Stimulated activated CD8-positive, alpha-beta memory T cell treated with anti-CD3 and anti-CD28 coated beads, Interleukin-4, amount 100 ng/mL, for 24 hours (primary cell): ENCODE measurements at places on chromosomes 3 and 15.

GRCh38 chr3:78912687-78913086 lies 855.1 kb downstream of the ROBO1 start:
- DNase-seq = no peak

GRCh38 chr3:110519071-110519470 lies 552.5 kb upstream of the NECTIN3 start:
- no peak for DNase-seq

DNA sequence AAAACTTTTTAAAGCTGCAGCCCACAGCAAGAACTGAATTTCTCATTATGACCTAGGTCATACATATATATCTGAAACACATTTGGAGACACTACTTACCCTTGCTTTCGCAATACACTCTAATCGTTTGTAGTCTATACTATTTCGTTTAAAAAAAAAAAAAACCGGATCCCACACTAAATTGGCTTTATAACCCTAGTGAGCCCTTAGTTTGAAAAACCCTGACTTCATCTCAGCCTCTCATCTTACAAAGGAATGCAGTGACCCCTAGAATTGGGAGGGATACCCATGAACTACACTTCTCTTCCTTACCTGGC lies 4.2 kb downstream of the RARRES1 start:
- DNase-seq = no peak

GRCh38 chr3:15279671-15280402 lies 52.5 kb downstream of the SH3BP5 start:
- DNase-seq = no peak

- DNase-seq = no peak
Measured at GRCh38 chr3:138432576-138433240, 1.7 kb upstream of the ESYT3 start.

DNA sequence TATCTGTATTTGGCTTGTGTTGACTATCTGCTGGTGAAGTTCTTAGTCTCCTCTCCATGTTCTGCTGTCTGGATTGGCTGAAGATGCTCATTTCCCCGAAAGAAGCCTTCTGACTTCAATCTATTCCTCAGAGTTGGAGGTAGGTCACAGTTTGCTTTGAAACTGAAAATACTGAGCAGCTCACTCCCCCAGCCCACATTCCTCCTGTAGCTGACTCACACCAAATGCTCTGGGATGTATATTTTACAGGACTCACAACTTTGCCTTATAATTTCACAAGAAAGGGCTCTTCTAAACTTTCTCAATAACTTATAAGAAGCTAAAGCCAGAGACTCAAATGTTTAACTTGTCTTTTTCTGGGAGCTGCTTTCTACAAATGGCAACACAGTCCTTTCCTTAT lies 36.3 kb upstream of the SNX4 start:
- no peak for DNase-seq

DNA sequence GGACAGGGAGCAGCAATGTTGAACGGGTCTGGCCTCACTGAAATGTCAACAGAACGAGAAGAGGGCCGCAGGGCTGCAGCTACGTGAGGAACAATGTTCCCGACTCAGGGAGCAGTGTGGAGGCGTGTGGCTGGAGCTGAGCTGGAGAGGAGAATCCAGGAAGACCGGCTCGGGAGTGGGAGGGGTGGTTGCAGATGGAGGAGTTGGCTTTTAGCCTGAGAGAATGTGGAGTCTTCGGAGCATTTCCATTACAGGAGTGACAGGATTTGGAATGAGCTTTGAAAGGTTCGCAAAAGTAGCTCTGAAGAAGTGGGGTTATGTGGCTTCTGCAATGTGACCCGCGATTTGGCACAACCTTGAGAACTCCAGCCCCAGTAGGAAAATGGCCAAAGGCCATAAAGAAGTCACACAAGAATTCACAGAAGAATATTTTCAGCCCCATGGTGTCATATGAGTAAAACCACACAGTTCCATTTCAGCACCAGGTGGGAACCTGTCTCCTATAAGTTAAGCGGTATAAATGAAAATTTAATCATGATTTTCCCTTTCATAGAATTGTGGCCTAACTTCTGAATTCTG lies 78.8 kb upstream of the NSMCE3 start:
- DNase-seq = no peak

DNA sequence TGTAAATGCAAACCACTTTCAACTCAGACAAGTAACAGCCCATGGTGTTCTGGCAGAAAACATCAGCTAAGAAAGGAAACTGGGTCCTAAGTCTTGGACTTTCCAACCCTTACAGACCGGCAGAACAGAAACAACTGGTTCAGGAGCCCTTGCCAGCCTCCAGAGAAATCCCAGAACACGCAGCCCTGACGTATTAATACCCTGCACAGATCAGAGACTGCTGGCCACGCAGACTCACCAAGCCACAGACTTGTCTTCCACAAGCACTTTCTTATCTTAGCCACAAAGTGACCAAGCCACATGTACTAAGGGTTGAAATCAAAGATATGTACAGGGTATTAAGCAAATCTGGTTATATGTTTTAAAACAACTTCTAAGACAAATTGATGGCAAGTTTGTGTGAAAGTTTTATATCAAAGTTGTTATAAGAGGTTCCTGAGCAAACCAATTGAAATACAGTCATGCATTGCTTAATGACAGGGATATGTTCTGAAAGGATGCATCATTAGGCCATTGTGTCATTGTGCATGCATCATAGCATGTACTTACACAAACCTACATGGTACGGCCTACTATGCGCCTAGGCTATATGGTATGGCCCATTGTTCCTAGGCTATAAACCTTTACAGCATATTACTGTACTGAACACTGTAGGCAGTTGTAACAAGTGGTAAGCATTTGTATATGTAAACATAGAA lies 36.8 kb downstream of the BTD start:
- DNase-seq = no peak

- DNase-seq = no peak
Measured at GRCh38 chr3:123478314-123478713, 29.4 kb upstream of the ADCY5 start.

DNA sequence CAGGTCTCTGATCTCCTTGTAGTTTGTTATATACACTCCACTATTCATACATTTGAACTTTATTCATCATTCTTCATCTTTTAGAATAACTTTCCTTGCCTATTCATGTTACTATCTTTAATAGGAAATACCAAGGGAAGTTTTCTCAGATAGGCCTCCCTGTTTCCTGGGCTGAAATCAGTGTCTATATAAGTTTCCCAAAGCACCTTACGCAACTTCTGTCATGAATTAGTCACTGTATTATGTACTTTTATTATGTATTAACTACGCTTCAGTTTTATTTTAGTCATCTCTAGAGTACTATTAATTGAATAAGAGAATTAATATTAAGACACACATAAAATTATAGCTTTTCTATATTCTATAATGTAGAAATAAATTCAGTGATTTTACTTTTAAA lies 1481.5 kb downstream of the OTOL1 start:
- no peak for DNase-seq

GRCh38 chr15:27670486-27671209 lies 428.5 kb downstream of the OCA2 start:
- no peak for DNase-seq

DNA sequence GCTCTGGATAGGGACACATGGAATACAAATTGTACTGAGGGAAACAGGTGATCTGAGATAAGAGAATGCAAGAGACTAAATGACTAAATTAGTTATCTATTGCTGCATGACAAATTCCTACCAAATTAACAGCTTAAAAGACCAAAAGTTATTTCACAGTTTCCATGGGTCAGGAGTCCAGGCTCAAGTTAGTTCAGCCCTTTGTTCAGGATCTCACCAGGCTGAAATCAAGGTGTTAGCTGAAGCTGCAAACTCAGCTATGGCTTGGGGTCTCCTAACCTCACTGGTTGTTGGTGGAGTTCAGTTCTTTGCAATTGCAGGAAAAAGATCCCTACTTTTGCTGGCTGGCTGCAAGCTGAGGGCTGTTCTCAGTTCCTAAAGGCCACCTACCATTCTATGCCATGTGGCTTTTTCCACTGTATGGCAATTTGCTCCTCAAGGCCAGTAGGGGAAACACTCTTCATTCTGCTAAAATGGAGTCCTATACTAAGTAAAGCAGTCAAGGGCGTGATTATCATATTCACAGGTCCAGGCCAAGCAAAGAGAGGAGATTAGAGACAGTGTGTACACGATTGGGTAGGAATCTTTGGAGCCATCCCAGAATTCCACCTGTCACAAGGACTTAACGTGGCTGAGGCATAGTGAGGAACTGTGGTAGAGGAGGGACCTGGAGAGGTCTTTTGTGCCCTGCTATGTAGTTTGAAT lies 53.7 kb downstream of the THRB start:
- DNase-seq = no peak

DNA sequence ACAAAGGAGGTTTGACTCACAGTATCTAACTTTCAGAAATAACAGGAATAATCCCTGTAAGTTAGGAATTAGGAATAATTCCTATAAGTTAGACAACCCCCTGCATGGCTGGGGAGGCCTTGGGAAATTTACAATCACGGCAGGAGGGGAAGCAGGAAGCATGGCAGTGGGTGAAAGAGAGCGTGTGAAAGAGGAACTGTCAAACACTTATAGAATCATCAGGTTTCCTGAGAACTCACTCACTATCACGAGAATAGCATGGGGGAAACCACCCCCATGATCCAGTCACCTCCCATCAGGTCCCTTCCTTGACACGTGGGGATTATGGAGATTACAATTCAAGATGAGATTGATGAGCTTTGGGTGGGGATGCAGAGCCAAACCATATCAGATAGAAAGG lies 385.5 kb downstream of the IL20RB start:
- DNase-seq = no peak

DNA sequence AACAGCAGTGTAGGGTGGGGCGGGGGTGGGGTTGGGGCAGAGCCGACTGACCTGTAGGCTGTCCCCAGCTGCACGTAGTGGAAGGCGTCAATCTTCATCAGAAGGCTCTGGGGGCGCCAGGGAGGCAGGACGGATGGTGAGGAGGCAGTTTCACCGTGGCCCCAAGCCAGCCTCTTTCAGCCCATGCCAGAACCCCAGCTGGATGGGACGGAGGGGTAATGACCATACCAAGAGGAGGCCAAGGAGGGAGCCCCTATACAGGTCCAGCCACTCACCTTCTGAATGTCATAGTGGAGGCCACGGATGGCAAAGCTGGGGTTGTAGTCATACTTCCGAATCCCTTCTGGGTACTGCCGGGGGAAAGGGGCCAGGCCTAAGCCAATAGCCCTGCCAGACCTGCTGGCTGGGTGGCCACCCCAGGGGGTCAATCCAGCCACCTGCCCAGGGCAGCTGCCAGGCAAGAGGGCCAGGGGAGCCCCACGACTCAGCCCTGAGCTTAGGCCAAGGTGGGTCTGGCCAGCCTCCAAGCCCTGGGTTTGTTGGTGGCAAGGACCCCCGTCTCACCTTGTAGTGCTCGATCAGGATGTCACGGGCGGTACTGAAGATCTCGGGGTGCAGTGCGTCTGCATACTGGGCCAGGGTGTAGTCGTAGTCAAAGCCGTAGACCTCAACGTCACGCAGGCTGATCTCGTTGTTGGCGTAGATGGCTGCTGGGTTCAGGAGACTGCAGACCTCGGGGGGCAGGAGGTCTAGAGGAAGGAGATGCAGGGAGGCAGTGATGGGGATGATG lies 4.9 kb downstream of the NT5DC2 start:
- no peak for DNase-seq

DNA sequence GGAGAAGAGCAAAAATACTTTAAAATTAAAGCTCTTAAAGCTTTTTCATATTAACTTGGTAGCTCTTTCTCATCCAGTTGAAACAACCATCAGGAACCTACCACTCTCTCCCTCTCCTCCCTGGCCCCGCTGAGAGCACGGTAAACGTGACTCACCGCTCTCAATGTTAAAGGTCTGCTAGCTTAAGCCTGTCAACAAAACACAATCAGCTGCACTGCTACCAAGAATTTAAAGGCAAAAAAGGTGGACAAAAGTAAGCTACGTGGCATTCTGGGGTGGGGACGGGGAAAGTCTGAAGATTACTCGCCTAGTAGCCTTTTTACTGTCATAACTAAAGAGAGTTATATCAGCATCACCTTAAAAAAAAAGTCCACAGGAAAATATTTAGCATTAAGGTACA lies 8.4 kb upstream of the GP5 start:
- no peak for DNase-seq

- DNase-seq = no peak
Measured at GRCh38 chr3:110973263-110973895, 98.2 kb upstream of the NECTIN3 start.

- no peak for DNase-seq
Measured at GRCh38 chr15:69593981-69594966, 141.7 kb downstream of the RPLP1 start.

DNA sequence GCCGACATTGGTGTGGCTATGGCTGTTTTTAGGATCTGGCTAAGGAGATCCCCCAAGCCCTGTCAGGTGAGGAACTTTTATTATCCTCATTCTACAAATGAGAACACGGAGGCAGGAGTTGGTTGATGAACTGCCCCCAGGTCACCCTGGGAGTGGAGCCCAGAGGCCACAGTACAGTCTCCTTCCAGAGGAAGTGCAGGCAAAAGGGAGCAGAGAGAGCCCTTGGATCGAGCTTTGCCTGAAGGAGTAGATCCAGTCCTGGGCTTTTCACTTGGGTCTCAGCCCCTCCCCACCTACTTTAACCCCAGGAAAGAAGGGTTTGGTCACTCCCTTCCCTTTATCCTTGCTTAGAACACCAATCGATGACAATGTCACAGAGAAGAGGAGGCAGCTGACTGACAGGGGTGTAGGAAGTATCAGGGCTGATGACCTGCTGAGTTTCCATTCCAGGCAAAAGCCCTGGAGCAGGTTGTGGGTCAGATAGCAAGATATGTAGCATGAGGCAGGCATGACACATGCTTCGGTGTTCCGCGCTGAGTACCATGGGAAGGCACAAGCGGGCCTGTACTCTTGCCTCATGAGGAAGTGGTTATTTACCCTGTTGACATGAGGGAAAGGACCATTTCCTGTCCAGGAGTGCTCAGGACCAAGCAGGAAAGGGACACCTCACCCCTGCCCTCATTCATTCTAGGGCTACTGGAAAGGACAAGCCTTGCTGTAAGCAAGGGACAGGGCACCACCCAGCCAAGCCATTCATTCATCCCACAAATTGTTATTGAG lies 5.8 kb upstream of the PLA2G4D start:
- DNase-seq = no peak

- DNase-seq = no peak
Measured at GRCh38 chr15:79352206-79352605, 41.3 kb downstream of the TMED3 start.

DNA sequence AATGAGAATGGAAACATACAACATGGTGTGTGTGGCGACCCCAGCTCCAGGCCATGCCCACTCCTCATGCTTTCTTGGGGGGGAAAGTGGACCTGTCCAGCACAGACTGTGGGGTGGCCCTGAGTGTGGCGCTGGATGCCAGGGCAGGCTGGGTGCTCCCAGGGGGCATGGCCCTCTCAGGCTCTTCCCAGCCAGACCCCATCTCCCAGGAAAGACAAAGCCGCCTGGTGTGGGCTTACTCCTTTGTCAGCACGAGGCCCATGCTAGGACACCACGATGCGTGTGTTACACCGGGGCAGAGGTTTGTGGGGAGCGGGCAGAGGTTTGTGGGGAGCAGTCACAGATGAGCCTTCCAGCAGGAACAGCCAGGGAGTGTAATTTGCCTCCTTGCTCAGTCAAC lies 68.5 kb downstream of the ABTB1 start:
- DNase-seq = no peak
